Cortex of kidney (tissue), 1 donor: ENCODE measurements at places on chromosomes 4 and X.

GRCh38 chrX:76453737-76454406 lies 26.4 kb downstream of the MAGEE1 start:
- no peak for DNase-seq

- no peak for DNase-seq
These were observed 383.8 kb downstream of the OPHN1 start for GRCh38 chrX:68049466-68049865.

DNA sequence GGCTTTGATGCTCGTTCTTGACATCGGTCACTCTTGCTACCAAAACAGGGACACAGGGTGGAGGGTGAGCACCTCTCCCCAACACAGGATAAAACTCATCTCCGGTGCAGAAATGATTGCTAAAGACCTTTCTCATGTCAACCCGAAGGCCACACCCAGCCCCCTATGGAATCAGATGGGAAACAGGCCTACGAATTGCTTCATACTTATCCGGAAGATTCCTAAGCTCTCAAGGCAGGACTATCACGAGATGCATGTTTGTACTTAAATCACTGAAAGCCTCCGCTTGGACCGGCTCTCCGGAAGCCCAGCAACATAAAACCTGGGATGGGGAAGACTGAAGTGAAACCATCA lies 74.9 kb downstream of the MTMR1 start:
- no peak for DNase-seq

- no peak for DNase-seq
These were observed 614.8 kb downstream of the PCDH18 start for GRCh38 chr4:136917312-136918110.

DNA sequence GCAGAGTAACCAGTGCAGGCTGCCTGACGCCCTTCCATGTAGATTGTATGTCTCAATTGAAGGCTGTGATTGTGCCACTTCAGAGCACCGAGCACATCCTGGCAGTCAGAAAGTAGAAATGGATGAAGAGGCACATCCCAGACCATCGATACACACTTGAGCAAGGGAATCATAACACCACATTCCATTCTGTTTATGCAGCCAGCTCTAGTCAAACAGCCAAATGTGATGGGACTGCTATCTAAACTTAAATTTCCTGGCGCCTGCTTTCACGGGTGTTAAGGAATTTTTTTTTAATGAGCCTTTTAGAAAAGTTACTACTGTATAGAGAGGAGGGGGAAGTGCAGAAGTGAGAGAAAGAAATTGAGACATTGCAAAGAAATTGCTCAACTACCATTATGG lies 84.4 kb downstream of the PPARGC1A start:
- no peak for DNase-seq

GRCh38 chrX:10519278-10519677 lies 101.1 kb downstream of the MID1 start:
- no peak for DNase-seq

DNA sequence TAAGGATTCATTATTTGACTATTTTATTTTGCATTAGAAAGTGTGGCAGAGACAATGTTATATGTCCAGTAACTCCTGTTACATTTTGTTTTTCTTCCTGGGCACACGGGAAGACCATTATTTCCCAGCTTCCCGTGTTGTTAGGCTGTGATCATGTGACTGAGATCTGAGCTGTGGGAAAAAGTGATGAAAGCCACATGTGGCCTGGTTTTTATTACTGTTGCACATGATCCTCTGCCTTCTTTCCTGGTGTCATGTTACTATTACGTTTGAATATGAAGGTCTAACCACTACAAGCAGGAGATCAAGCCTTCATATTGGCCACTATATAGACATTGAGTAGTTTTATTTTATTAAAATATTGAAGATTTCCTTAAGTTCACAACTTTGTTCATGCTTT lies 28.2 kb upstream of the MID1 start:
- no peak for DNase-seq

- DNase-seq: no peak
These were observed 211.2 kb upstream of the WDFY3 start for GRCh38 chr4:85177679-85178078.

DNA sequence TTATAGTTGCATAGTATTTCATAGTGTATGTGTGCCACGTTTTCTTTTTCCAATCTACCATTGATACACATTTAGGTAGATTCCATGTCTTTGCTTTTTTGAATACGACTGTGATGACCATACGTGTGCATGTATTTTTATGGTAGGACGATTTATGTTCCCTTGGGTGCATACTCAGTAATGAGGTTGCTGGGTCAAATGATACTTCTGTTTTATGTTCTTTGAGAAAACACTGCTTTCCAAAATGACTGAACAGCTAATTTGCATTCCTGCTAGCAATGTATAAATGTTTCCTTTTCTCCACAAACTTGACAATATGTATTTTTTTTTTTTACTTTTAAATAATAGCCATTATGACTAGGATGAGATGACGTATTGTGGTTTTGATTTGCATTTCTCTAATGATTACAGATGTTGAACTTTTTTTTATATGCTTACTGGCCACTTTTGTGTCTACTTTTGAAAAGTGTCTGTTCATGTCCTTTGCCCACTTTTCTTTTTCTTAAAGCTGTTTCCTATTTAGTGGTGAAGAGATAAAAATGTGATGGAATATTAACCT lies 969.5 kb upstream of the NDST4 start:
- no peak for DNase-seq

DNA sequence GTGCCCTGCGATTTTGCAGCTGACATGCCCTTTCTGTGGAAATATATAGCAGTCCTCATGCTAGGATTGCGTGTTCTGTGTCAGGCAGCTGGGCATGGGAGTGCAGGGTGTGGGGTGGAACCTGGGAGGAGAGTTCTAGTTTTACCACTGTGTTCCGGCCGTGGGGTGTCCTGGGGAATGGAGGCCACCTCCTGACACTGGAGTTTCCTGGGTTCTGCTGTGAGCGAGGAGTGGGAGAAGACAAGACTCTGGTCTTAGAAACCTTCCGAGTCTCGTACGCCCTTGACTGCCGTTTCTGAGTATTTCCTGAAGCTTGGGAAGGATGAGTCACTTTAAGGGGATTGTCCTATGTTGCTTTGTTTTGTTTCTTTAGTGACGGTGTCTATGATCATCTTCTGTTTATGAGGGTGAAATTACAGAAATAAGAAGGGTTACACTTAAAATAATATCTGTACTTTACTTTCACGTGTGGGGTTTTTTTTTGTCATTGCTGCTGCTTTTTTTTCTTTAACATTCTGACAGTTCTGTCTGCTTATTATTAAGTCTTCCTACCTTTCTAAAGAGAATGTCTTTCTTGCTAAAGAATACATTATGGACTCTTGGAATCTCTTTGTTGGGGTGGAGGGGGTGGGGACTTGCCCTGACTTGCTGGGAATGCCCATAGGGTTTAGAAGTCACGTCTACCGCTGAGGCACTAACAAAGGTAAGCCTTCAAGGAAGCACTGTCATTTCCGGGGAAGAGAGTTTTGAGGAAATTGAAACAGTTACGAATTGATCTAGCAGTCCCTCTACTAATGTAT lies 19.1 kb downstream of the CD99 start:
- no peak for DNase-seq

DNA sequence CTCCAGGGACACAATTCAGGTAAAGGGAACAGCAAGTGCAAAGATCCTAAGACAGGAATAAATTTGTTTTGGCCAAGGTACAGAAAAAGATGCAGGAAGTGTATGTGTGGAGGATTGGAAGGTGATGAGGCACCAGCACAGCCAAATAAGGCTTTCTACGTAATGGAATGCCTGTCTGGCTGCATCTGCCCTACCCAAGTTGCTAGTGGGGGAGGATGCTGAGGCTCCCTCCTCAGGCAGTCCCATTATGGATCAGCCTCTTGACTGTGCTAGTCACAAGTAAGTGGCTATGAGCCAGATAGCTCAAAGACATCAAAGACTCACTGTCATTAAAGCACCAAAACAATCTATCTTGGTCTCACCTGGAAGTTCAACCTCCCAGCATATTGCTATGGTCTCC lies 300.9 kb upstream of the FAT4 start:
- no peak for DNase-seq

GRCh38 chr4:15078682-15079642 lies 76.7 kb downstream of the CPEB2 start:
- DNase-seq: no peak

DNA sequence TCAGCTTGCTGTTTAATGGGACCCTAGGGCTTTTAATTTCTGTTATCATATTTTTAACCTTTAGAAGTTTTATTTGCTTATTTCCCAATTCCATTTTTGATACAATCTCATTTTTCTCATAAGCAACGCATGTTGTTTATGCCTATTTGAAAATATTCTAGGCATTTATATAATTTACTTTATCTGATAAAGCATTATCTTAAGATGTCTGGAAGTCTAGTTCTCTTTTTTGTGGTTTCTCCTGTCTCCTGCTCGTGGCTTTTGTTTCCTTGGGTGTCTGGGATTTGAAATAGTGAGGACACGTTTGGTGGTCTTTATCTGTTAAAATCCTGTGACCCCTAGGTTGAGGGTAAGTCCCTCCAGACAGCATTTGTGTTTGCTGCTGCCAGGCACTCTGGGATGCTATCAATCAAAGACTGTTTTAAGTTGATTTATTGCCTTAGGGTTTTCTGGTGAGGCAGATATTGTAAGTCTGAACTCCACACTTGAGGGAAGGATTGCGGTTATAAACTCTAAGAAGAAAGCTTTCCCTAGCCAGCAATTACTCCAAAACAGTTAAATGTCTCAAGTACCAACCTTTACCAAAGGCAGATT lies 208.0 kb downstream of the PRDM5 start:
- DNase-seq: no peak

DNA sequence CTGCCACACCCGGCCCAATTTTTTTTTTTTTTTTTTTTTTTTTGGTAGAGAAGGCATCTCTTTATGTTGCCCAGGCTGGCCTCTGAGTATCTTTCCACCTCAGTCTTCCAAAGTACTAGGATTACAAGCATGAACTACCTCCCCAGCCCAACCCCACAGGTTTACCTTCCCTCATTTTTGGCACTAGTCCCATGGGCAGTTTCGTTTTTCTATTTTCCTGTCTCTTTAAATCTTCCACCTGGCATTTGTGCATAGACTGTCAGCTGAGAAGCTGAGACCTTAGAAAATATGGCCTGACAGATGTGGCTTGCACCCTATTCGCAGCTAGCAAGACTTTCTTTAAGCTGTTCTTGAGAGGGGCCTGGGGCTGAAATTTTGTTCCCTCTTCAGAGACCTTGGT lies 27.9 kb downstream of the TNIP2 start:
- no peak for DNase-seq

- DNase-seq: no peak
These were observed 21.8 kb downstream of the SH3TC1 start for GRCh38 chr4:8220661-8221450.

GRCh38 chr4:109134268-109134667 lies 168.2 kb downstream of the COL25A1 start:
- DNase-seq: no peak
